ENCODE measurements at places on chromosomes 4 and X.

- H3K36me3 ChIP-seq, result no peaks in the 10 kb centered on the region
- DNase-seq, result no peak
- H3K4me3 ChIP-seq, result no peak overlapping the region
Observed at GRCh38 chrX:68203646-68204045, 229.6 kb downstream of the OPHN1 start.

GRCh38 chr4:137694138-137694537 lies 161.8 kb upstream of the PCDH18 start:
- H3K27ac ChIP-seq, result no peak overlapping the region
- H3K4me3 ChIP-seq, result no peak overlapping the region
- no peaks in the 10 kb centered on the region for H3K36me3 ChIP-seq
- H3K4me1 ChIP-seq, result no peaks in the 10 kb centered on the region

- H3K27me3 ChIP-seq, result no peaks in the 10 kb centered on the region
- no peak for DNase-seq
- H3K36me3 ChIP-seq, result no peaks in the 10 kb centered on the region
- no peaks in the 10 kb centered on the region for H3K4me1 ChIP-seq
- H3K4me3 ChIP-seq, result no peak overlapping the region
Observed at GRCh38 chrX:153771415-153772315, 7.6 kb downstream of the PLXNB3 start.

DNA sequence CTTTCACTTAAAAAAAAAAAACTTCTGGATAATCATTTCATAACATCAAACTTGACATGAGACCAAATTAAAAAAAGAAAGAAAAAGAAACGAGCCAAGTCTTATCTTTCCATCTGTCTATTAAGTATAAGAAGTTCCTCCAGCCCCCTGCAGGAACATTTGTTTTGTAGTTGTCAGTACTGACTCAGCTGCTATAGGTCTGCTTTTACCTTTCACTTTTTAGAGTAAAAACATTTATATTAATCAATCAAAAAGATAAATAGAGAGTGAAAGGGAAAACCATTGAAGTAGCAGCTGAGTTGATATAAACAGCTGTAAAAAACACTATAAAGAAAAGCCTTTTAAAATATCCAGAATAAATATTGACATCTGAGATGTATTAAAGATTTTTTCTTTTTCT lies 46.1 kb downstream of the CCDC158 start:
- no peaks in the 10 kb centered on the region for H3K4me1 ChIP-seq
- no peaks in the 10 kb centered on the region for H3K36me3 ChIP-seq
- DNase-seq, result no peak
- H3K27me3 ChIP-seq, result no peaks in the 10 kb centered on the region

GRCh38 chr4:41725254-41725653 lies 23.3 kb downstream of the PHOX2B start:
- no peak for DNase-seq
- H3K27me3 ChIP-seq, result no peaks in the 10 kb centered on the region
- H3K27ac ChIP-seq, result no peak overlapping the region
- no peak overlapping the region for H3K4me3 ChIP-seq
- H3K36me3 ChIP-seq, result no peaks in the 10 kb centered on the region

GRCh38 chrX:68355629-68355920 lies 77.7 kb downstream of the OPHN1 start:
- H3K4me3 ChIP-seq, result no peak overlapping the region
- H3K4me1 ChIP-seq, result no peaks in the 10 kb centered on the region
- no peak for DNase-seq
- H3K36me3 ChIP-seq, result no peaks in the 10 kb centered on the region

DNA sequence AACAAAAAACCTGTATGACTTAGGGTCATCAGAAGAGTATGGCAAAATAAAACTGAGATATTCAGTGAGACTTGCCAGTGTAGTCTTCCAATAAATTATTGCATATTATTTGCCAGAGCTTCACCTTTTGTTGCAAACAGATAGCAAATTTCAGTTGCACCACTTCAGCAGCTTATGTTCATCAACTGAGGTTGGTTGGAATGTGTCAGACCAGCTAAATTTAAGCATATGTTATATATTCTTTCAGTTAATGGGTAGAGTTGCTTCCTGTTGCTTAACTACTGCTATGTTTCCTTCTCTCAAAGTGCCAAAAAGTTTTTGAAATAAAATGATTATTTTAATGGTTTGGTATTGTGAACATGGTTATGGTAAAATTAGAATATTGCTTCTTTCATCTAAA lies 61.5 kb downstream of the GALNT7 start:
- no peaks in the 10 kb centered on the region for H3K36me3 ChIP-seq
- H3K27ac ChIP-seq, result no peak overlapping the region
- no peak for DNase-seq
- H3K4me3 ChIP-seq, result no peak overlapping the region
- H3K4me1 ChIP-seq, result no peaks in the 10 kb centered on the region

GRCh38 chr4:105061731-105062130 lies 84.9 kb upstream of the TET2 start:
- DNase-seq, result no peak
- H3K4me3 ChIP-seq, result no peak overlapping the region
- H3K27ac ChIP-seq, result no peak overlapping the region
- peaks cover 8% of the 10 kb centered on the region for H3K4me1 ChIP-seq
- no peaks in the 10 kb centered on the region for H3K27me3 ChIP-seq

- no peak for DNase-seq
- no peak overlapping the region for H3K27ac ChIP-seq
- H3K27me3 ChIP-seq, result no peaks in the 10 kb centered on the region
- no peak overlapping the region for H3K4me3 ChIP-seq
Observed at GRCh38 chr4:43411226-43411625, 518.7 kb downstream of the GRXCR1 start.

GRCh38 chrX:101349193-101349562 lies 636 bp upstream of the TIMM8A start:
- no peak overlapping the region for H3K27ac ChIP-seq
- H3K4me1 ChIP-seq, result peaks cover 16% of the 10 kb centered on the region
- peak overlapping the region; percentile 72 for H3K4me3 ChIP-seq

- H3K27me3 ChIP-seq, result no peaks in the 10 kb centered on the region
- H3K36me3 ChIP-seq, result no peaks in the 10 kb centered on the region
- no peak for DNase-seq
- no peak overlapping the region for H3K27ac ChIP-seq
Observed at GRCh38 chr4:77600521-77601451, 4.8 kb upstream of the CXCL13 start.

- no peaks in the 10 kb centered on the region for H3K27me3 ChIP-seq
- no peaks in the 10 kb centered on the region for H3K36me3 ChIP-seq
- no peak overlapping the region for H3K27ac ChIP-seq
- no peaks in the 10 kb centered on the region for H3K4me1 ChIP-seq
- DNase-seq, result no peak
- H3K4me3 ChIP-seq, result no peak overlapping the region
Observed at GRCh38 chr4:130395871-130396270, 1299.9 kb downstream of the C4orf33 start.

GRCh38 chrX:133645256-133645655 lies 230.0 kb upstream of the GPC4 start:
- H3K4me1 ChIP-seq, result no peaks in the 10 kb centered on the region
- no peak overlapping the region for H3K4me3 ChIP-seq
- H3K27ac ChIP-seq, result no peak overlapping the region
- DNase-seq, result no peak
- H3K27me3 ChIP-seq, result peaks cover 7% of the 10 kb centered on the region
- no peaks in the 10 kb centered on the region for H3K36me3 ChIP-seq

DNA sequence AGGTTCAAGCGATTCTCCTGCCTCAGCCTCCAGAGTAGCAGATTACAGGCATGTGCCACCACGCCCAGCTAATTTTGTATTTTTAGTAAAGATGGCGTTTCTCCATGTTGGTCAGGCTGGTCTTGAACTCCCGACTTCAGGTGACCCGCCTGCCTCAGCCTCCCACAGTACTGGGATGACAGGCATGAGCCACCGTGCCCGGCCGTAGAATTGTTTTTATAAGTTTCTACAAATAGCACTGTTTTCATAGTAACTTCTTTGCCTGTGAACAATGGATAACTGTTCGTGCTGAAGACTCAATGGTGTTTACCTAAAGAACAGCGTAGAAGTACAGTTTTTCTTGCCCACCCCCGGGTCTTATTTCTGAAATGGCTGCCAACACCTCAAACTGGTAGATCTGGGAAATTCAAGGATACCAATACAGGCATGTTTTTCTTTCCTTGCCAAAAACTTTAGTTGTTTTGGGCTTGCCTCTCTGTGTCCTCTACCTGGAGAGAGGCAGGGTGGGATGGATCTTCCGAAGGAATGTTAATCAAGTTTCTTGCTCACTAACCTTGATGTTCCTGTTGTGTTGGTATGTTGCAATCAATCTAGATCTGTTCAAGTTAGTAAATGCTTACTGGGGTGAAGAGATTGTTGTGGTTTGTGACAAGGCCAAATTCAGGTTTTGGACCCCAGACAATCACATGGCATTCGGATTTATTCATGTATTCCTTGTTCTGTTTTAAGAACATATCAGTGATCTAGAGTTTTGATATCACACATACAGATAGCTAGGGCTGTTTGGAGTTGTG lies 2.8 kb upstream of the RUFY3 start:
- DNase-seq, result no peak
- H3K36me3 ChIP-seq, result no peaks in the 10 kb centered on the region
- H3K4me3 ChIP-seq, result no peak overlapping the region
- H3K27me3 ChIP-seq, result no peaks in the 10 kb centered on the region
- no peak overlapping the region for H3K27ac ChIP-seq
- H3K4me1 ChIP-seq, result no peaks in the 10 kb centered on the region

DNA sequence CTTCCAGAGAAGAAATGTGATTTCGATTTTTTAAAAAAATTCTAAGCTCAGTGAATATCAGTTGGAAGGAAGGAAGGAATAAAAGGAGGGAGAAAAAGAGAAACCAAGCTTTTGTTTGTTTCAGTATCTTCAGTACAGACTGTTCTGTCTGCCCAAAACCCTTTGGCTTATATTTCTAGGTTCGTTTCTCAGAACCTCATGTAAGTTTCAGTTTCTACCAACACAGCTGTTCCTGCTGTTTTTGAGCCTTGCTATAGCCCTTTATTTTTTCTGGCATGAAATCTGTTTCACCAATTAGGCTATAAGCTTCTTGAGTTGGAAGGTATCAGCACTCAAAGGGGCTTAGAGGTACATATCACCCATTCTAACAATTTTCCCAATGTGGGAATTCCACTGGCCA lies 157.9 kb downstream of the GBA3 start:
- H3K4me3 ChIP-seq, result no peak overlapping the region
- H3K4me1 ChIP-seq, result no peaks in the 10 kb centered on the region
- H3K27me3 ChIP-seq, result no peaks in the 10 kb centered on the region
- H3K27ac ChIP-seq, result no peak overlapping the region
- DNase-seq, result no peak

GRCh38 chrX:23127586-23127985 lies 127.8 kb downstream of the DDX53 start:
- no peak overlapping the region for H3K4me3 ChIP-seq
- DNase-seq, result no peak
- no peaks in the 10 kb centered on the region for H3K4me1 ChIP-seq

DNA sequence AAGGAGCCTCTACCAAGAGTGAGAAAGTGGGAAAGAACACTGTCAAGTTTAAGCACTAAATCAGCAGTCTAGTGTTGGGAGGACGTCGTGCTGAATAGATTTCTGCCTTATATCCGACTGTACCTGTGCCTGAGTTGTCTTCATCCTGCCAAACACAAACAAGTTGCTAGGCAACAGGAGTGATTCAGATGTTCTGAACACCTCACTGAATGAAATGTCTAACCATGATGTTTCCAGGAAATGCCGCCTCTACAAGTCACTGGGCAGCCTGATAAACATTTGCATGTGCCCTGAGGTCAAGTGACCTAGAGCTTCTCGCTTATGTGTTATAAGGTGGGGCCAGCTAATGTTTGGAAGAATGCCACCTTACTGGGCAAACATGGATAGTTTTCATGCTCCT lies 37.9 kb downstream of the SGMS2 start:
- DNase-seq, result no peak
- H3K27ac ChIP-seq, result no peak overlapping the region
- H3K27me3 ChIP-seq, result no peaks in the 10 kb centered on the region
- H3K36me3 ChIP-seq, result no peaks in the 10 kb centered on the region
- H3K4me1 ChIP-seq, result no peaks in the 10 kb centered on the region

GRCh38 chr4:101160792-101161592 lies 186.3 kb downstream of the PPP3CA start:
- H3K4me3 ChIP-seq, result no peak overlapping the region
- H3K36me3 ChIP-seq, result no peaks in the 10 kb centered on the region
- H3K4me1 ChIP-seq, result peaks cover 6% of the 10 kb centered on the region
- H3K27me3 ChIP-seq, result no peaks in the 10 kb centered on the region
- DNase-seq, result no peak

GRCh38 chr4:38670939-38671591 lies 7.1 kb downstream of the KLF3 start:
- H3K36me3 ChIP-seq, result no peaks in the 10 kb centered on the region
- H3K4me3 ChIP-seq, result no peak overlapping the region
- H3K27me3 ChIP-seq, result no peaks in the 10 kb centered on the region
- peaks cover 4% of the 10 kb centered on the region for H3K4me1 ChIP-seq
- DNase-seq, result no peak

DNA sequence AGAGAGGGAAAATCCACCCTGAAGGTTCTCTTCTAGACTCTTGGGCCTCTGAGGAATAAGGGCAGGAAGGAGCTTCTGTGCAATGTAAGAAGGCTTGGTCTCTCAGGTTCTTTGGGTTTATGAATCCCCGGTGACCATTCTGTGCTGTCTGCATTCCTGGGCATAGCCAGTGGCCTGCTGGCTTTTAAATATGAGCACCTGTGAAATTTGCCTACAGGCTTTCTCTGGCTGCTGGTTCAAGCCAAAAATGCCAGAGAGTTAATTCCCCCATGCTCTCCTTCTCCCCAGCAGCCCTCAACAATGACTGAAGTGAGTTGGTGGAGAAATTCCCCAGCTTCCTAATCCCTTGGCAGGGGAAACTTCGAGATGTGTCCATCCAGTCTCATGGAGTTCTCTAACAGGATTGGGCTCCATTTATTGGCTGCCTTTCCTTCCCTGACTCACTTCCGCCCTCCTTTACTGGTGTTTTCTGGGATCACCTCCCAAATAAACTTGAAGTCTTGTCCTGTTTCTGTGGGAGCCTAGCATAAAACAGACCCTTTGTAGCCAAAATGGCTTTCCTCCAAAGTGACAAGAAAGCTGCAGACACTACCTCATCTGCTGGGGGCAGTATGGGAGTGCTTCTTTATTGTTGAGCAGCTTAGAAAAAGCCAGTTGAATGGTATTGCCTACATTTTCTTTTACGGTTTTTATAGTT lies 179.4 kb upstream of the CASK start:
- H3K4me1 ChIP-seq, result no peaks in the 10 kb centered on the region
- no peaks in the 10 kb centered on the region for H3K27me3 ChIP-seq
- no peak for DNase-seq
- no peak overlapping the region for H3K4me3 ChIP-seq

GRCh38 chr4:3335385-3335784 lies 42.6 kb downstream of the RGS12 start:
- no peak overlapping the region for H3K4me3 ChIP-seq
- H3K27ac ChIP-seq, result no peak overlapping the region
- no peaks in the 10 kb centered on the region for H3K27me3 ChIP-seq
- no peak for DNase-seq

GRCh38 chr4:6655924-6656323 lies 15.4 kb downstream of the MRFAP1 start:
- peaks cover 3% of the 10 kb centered on the region for H3K4me1 ChIP-seq
- no peaks in the 10 kb centered on the region for H3K36me3 ChIP-seq
- H3K4me3 ChIP-seq, result no peak overlapping the region
- no peak overlapping the region for H3K27ac ChIP-seq
- DNase-seq, result no peak
- no peaks in the 10 kb centered on the region for H3K27me3 ChIP-seq

Data from tibial nerve (tissue), 4 donors.